HepG2 (cell line): ENCODE measurements at places on chromosomes 16 and 17.
A peak's percentile ranks its signal among the peaks of the same experiment; 100 is the strongest.

- no peak for DNase-seq
Observed at GRCh38 chr17:47895347-47895855, 635 bp upstream of the SP2 start.

DNA sequence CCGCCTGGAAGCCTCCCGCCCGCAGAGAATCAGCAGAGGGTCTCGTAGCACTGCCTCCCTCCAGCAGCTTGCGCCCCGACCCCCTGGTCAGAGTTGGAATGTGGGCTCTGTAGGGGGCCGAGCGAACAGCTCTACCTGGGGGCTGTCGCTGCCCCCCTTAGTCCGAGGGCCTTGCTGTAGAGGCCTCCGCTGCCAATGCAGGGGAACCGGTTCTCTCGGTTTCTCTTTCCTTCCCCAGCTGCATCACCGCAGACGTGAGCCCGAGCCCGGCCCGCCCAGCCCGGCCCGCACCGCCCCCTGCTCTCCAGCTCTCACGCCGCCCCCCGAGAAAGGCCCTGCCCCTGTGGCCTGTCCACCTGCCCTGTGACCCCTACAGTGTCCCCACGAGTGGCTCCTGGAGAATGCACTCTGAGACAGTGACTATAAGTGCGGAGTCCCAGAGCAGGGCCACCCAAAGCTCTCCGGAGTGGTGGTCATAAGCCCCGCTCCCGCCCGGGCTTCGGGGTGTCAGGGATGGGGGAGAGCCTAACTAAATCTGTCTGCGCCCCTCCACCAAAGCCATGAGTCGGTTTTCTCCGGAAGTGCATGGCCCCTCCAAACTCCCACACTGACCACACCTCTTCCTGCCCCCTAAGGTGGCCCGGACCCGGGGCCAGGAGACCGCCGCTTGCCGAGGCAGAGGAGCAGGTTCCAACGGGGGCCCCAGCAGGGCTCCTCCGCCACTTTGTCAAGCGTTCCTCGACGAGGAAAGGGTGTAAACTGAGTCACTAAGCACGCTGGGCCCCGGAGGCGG is 1.7 kb downstream of the ARHGAP27 start:
- no peak for DNase-seq

DNA sequence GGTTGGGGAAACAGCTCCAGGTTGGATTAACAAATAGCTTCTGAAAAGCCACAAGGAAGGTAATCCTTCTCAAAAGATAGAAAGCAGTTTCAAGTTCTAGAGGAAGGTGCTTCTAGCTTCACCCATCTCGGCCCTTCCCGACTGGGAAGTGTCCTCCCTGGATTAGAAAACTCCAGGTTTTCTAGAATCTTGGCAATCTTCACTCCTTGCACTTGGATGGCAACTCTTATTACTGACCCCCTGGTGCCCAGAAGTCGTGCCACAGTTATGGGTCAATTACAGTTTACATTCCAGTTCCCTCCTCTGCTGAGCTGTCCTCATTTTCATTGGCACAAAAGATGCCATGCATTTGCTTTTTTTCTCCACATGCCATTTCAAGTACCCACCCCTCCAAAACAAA is 65.6 kb downstream of the SMG6 start:
- no peak for DNase-seq

DNA sequence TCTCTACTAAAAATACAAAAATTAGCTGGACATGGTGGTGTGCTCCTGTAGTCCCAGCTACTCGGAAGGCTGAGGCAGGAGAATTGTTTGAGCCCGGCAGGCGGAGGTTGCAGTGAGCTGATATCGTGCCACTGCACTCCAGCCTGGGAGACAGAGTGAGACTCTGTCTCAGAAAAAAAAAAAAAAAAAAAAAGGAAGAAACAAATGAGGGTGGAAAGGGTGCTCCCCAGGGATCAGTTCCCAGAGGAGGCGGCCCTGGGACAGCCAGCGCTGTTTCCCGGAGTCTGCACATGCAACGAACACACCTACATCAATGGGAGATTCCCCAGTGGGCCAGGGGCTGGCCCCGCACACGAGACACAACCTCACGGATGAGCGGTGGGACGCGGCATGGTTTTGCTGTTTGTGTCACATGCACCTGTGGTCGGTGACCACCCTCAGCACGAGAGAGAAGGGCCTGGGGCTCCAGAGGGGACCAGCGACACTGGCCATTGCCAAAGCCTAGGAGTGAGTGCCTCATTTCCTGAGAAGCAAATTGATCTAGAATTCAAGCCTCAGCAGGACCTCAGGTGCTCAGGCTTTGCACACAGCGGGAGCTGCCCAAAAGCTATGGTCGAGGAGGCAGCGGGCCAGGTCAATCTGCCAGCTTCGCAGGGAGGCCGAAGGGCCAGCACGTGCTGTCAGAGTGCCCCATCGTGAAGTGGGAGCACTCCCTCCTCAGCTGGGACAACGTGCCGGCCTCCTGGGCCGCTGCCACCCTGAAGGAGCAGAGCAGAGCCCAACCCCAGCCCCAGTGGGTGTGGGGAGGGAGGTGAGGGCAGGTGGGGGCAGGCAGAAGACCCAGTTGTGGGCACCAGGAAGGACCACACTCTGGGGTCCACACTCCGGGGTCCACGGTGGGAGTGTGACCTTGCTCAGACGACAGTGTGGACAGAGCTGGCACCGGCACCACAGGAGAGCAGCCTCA is 13.8 kb upstream of the WDR45B start:
- DNase-seq, result no peak

- DNase-seq, result no peak
Observed at GRCh38 chr17:4785311-4786105, 656 bp downstream of the VMO1 start.

- DNase-seq, result no peak
Observed at GRCh38 chr16:17339764-17340541, 130.8 kb downstream of the XYLT1 start.

- peak; percentile 57 for DNase-seq
Observed at GRCh38 chr16:53945996-53946395, 242.0 kb downstream of the FTO start.

DNA sequence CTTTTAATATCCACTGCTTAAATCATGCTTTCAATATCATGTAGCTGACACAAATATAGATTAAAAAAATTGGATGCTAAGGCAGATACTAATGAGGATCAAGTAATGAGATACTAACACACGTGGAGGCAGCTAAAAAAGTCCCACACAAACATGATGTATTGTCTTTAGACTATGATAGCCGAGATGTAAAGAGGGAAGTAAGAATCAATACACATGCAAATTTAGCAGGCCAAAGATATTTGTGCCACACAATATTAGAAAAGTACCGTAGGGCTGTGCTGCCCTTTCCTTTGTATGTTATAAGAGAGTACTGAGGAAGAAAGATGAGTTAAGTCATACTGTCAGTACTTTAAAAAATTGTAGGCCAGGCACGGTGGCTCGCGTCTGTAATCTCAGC is 51.4 kb upstream of the STAC2 start:
- no peak for DNase-seq
